ENCODE measurements at places on chromosomes 11 and 22.

DNA sequence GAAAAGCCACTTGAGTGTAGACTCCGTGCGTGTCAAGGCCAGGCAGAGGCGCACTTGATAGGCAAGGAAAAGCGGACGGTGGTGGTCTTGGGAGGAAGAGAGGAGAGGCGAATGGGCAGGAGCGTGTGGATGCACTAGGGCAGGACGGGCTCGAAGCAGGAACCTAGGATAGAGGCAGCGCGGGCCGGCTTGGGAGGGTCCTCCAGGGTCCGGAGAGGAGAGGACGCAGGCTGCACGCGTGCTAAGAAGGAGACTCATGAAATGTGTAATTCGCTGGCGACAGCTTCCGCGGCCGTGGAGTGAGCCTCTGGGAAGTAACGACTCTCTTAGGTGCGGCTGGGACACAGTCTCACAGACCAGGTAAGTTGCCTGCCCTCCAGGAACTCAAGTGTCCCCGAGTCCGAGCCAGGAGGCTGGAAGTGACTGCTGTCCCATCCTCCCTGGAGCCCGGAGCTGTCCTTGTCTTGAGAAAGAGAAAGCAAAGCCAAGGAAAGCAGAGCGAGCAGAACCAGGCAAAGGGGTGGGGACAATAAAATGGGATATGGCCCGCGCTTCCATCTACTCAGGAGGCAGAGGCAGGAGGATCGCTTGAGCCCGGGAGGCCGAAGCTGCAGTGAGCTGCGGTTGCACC lies 874 bp upstream of the IL17RA start:
- no peak for DNase-seq

DNA sequence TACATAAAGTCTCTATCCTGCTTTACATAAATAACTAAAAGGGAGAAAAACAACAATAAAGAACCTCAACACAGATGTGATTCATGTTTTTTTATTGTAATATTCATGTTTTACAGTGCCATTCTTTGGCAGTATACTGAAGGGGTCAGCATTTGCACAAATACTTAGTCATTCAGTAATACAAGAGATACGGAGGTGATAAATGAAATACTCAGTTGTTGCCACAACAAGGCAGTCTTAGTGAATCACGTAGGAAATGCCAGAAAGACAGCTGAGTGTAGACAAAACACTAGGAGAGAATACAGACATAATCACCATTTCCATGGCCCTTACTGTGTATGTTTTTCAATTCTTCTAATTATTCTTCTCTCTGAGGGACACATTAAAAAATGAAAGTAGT lies 910.4 kb downstream of the METTL15 start:
- no peak for DNase-seq

- DNase-seq = no peak
Measured at GRCh38 chr11:44855493-44855849, 95.2 kb downstream of the TP53I11 start.

- no peak for DNase-seq
Measured at GRCh38 chr11:24496386-24496735, 492 bp upstream of the LUZP2 start.

DNA sequence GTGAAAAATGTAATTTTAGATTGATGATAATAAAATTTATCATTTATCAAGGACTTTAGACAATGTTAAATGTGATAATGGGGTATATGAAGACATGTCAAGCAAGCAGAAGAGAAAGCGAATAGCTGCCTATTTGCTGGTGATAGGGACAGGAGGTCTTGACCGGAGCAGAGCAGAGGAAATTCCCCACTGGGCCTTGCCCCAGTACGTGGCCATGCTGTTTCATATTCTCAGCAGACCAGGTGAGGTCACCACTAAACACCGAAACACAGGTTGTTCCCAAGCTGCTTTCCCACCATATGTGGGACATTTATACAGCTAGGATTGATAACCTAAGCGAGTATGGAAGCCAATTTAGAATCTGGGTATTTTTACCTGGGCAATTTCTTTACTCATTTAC lies 1629.6 kb downstream of the FAM181B start:
- no peak for DNase-seq

DNA sequence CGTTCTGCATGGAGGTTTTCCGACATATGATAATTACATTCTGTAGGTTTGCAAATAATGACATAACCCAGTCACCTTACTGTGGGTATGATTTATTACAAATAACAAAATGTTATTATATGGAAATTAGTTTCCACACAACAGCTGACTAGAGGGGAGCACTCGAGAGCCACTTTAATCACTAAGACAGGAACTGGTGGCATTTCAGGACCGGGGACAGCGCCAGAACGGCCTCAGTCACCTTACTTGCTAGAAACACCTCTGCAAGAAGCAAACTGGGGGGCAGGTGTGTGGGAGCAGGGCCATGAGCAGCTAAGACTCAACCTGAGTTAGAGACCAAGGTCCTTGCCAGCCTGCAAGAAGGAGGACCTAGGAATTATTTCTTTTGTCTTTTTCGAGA lies 199.9 kb downstream of the DSCAML1 start:
- no peak for DNase-seq

- DNase-seq = no peak
Measured at GRCh38 chr22:36965696-36966095, 52.3 kb downstream of the CSF2RB start.

DNA sequence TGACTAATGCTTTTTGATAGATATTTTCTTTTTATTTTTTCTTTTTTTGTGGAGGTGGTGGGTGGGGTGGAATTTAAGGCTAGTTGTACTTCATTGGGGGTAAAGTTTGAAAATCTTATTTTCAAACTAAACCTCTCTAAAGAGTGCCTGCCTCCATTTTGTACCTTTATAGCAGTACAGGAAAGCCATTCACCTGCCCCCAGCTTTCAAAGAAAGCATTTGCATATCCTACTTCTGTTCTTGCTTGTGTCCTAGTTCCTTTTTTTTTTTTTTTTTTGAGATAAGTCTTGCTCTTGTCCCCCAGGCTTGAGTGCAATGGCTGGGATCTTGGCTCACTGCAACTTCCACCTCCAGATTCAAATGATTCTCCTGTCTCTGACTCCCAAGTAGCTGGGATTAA lies 766.2 kb upstream of the LRRC4C start:
- DNase-seq = no peak

DNA sequence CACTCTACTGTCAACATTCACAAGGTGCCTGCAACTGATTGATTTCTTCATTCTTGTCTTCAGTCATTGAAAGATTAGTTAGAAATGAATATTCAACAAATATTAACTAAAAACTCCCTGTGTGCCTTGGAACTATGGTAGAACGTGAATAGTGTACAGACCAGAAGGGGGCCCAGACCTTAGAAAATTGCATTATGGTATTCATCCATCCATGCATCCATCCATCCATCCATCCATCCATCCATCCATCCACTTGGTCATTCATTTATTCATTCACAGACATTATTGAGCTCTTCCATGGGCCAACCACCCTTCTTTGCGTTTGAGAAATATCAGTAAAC lies 10.2 kb upstream of the ACCSL start:
- no peak for DNase-seq

GRCh38 chr22:31915586-31915985 lies 28.7 kb upstream of the YWHAH start:
- DNase-seq = no peak

GRCh38 chr11:415640-416041 lies 842 bp upstream of the SIGIRR start:
- no peak for DNase-seq

- no peak for DNase-seq
Measured at GRCh38 chr22:19150482-19151328, 613 bp upstream of the GSC2 start.

- DNase-seq = no peak
Measured at GRCh38 chr11:112195951-112196351, 20.6 kb downstream of the BCO2 start.

- no peak for DNase-seq
Measured at GRCh38 chr11:59771605-59772004, 16.4 kb downstream of the STX3 start.

DNA sequence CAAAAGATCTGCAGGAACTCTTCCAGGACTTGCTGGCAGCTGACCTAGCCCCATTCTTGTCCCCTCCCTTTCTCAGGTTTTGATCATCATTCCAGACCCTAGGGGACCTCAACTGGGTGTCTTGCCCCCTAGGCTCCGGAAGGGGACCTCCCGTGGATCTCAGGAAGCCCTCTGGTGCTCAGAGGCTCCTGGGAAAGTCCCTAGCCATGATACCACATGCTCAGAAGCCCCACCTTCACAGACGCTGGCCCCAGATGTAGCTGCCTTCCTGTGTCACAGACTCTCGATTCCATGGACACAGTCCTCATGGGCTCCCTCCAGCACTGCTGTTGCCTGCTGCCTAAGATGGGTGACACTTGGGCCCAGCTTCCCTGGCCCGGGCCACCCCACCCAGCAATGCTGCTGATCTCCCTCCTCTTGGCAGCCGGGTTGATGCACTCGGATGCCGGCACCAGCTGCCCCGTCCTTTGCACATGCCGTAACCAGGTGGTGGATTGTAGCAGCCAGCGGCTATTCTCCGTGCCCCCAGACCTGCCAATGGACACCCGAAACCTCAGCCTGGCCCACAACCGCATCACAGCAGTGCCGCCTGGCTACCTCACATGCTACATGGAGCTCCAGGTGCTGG lies at the start of gene LRRC55:
Gene LRRC55 (plus strand): TSS at position 276 of the 628 bp plus-strand sequence. CDS start 70 bp downstream, at position 346.
- no peak for DNase-seq

Measured in CD4-positive, alpha-beta T cell treated with Interleukin-4 for 1 hour (primary cell).